Stimulated activated CD4-positive, alpha-beta T cell treated with anti-CD3 and anti-CD28 coated beads, Interleukin-1b, Interleukin-23, amount 100 ng/mL, for 1 hour (primary cell): ENCODE measurements at places on chromosomes 13 and 19.
A peak's percentile ranks its signal among the peaks of the same experiment; 100 is the strongest.

GRCh38 chr13:93700115-93700514, 473.5 kb downstream of the GPC6 start:
- no peak for DNase-seq

GRCh38 chr13:39397226-39397895, 205.6 kb downstream of the LHFPL6 start:
- DNase-seq, result no peak

- DNase-seq, result no peak
Measured at GRCh38 chr13:88979465-88980175, 1308.4 kb downstream of the SLITRK5 start.

- DNase-seq, result no peak
Measured at GRCh38 chr13:30276178-30276577, 31.2 kb downstream of the KATNAL1 start.

- no peak for DNase-seq
Measured at GRCh38 chr13:50521831-50522149, 321.7 kb downstream of the DLEU7 start.

DNA sequence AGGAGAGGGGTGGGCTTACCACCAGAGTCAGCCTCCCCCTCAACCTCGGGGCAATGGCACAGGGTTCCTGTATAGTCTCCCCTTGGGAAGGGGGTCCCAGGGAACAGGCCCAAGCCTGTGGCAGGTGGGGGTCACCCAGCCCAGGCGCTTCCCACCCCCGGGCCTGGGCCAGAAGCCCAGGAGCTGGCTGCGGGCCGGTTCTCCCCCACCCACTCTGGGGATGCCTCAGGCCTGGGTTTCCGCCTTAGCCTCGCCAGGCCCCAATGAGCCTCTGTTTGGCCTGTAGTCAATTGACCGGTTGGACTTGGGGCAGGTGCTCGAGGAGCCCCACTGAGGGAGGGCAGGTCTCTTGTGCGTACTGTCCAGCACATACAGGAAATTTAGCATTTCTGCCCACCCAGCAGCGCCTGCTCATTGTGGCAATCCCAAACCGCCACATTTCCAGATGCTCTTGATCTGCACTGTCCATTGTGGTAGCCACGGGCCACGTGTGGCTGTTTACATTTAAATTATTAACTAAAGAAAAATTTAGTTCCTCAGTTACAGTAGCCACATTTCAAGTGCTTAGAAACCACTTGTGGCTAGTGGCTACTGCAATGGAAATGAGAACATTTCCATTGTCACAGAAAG, 9.9 kb downstream of the LYL1 start:
- DNase-seq, result no peak

- no peak for DNase-seq
Measured at GRCh38 chr13:97540696-97541095, 106.7 kb downstream of the RAP2A start.

- DNase-seq, result no peak
Measured at GRCh38 chr13:51033421-51034185, 77.5 kb downstream of the C13orf42 start.

DNA sequence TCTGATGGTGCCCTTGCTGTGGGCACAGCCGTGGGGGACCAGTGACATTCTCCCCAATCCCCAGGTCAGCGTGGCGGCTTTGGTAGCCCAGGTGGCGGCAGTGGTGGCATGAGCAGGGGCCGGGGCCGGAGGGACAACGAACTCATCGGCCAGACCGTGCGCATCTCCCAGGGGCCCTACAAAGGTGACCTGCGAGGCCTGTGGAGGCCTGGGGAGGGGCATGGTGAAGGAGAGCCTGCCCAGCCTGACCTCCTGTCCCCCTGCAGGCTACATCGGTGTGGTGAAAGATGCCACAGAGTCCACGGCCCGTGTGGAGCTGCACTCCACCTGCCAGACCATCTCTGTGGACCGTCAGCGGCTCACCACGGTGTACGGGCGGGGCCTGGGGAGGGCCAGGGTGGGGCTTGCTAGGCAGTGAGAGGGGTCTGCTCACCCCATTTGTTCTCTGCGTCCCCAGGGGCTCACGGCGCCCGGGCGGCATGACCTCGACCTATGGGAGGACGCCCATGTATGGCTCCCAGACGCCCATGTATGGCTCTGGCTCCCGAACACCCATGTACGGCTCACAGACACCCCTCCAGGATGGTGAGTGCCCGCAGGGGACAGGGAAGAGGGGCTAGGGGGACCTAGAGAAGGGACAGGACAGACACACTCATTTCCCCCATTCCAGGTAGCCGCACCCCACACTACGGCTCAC, 7.7 kb upstream of the TIMM50 start:
- DNase-seq, result no peak

DNA sequence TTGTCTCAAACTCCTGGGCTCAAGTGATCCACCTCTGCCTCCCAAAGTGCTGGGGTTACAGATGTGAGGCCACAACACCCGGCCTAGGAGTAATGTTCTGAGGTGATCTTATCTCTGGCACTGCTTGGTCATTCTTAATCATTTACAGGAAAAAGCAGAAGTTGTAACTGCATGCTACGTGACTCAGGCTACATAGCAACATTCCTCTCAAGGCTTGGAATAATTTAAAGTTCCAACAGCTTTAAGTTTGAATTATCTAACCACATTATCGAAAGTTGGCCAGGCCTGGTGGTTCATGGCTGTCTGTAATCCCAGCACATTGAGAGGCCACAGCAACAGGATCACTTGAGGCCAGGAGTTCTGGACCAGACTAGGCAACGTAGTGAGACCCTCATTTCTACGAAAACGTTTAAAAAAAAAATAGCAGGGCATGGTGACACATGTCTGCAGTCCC, 3.9 kb upstream of the B9D2 start:
- DNase-seq, result no peak

- peak; percentile 27 for DNase-seq
Measured at GRCh38 chr19:44653977-44654774, 10.5 kb downstream of the PVR start.

DNA sequence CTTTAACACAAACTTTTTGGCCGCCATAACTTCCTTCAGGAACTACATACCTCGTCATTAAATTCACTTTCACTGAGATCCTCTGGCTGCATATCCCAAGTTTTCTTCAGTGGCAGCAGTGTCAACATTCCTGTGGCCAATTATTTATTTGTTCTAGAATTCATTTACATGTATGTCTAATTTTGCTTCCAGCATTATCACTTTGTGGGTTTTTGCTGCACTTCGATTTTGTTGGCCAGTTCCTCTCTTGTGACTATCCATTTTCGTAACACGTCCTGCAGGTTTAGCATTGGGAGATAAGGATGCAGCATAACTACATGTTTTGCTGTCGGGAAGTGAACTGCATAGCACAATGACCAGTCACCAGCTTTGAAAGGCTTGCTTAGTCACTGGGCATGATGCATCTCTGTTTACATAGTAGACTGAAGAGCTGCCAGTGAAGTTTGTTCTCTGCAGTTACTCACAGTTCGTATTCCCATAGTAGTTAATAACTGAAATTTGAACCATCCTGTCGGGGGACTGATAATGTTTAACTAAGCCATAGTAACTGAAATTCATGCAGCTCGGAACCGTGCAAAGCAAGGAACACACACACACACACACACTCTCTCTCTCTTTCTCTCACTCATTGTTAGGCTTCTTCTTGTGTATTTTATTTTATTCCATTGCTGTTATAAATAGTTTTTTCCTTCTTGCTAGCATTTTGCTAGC, 28.3 kb downstream of the ZNF507 start:
- no peak for DNase-seq

- no peak for DNase-seq
Measured at GRCh38 chr13:38967446-38967845, 23.2 kb downstream of the STOML3 start.

- DNase-seq, result no peak
Measured at GRCh38 chr19:15874821-15875474, 22.9 kb downstream of the CYP4F2 start.

DNA sequence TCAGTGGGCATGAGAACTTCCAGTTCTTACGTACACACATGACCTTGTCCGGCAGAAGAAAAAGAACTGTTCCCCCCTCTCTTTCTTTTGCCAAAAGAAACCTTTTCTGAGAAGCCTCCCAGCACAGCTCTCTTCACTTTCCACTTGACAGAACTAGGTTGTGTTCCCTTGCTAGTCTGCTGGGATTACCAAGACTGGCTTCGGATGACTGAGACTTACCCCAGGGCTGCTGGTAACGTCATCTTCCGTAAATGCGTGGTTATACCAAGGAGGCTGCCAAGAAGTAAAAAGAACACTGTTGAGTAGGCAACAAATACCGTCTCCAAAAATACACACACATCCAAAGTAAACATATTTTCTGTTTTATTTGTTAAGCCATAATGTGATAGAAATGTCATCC, 908.2 kb downstream of the EFNB2 start:
- DNase-seq, result no peak

DNA sequence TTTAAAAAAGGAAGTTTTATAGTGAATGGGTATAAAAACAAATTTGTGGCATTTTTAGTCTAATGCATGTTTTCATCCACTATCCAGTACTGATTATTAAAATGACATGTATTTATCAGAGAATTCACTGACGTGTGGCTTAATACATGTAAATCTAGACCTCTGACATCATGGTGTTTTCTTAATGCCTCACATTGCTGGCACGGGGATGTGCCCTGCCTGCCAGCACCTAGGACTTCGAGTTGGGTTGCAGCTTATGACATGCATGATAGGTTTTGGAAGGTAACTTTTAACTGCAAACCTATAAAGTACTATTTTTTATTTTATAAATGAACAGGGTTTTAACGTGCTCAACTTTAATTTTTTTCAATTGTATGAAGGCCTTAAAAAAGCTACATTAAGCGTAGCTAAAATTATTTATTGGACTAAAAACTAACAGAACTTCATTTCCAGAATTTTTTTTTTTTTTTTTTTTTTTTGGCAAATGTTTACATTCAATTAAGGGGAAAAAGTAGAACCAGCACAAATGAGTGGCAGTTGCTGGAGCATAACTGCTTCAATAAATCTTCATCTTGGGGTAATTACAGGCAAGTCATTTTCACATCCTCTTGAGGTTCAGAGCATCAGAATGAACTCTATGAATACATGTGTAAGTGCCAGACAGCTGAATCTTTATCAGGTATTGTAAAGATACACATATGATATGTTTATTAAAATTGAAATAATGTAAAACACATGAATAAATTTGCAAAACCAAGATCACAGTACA, 16.3 kb downstream of the METTL21C start:
- DNase-seq, result no peak
